ELF-1 (cell line): ENCODE measurements at places on chromosomes 13 and 19.
A peak's percentile ranks its signal among the peaks of the same experiment; 100 is the strongest.

GRCh38 chr13:43363156-43363953 is 340.0 kb downstream of the DNAJC15 start:
- no peak for DNase-seq

- DNase-seq: no peak
Observed at GRCh38 chr13:62320129-62321108, 904.8 kb upstream of the PCDH20 start.

- no peak for DNase-seq
Observed at GRCh38 chr19:36398571-36398970, 19.6 kb upstream of the ZFP14 start.

DNA sequence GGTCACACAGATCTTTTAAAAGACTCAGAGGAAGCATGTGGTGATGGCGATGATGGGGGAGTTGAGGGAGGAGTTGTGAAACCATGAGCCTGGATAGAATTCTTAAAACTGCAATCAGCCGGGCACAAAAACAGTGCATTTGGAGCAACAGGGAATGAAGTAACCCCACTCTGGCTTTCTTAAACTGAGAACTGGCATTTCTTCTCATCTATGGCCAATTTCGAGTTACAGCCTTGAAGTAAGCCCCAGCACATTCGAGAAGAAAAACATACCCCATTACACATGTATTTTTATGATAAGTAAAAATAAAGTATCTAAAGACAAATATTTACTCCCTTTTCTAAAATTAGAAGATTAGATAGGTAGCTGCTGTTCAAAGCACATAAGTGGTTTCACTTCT is 70.1 kb downstream of the DCLK1 start:
- no peak for DNase-seq

DNA sequence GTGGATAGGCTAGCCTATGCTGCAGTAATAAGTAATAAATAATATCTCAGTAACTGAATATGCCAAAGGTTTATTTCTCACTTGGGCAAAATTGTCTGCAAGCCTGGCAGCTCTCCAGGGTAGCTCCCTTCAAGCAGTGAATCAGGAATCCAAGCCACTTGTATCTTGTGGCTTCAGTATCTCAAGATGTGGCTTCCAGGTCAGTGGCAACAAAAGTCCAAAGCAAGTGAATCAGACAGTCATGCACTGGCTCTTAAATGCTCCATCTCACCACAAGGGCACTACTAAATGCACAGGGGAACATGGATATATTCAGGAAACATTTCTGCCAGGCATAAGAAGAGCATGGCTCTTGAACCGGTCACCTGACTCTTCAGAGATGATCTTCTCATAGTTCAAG is 126.3 kb downstream of the KCTD12 start:
- no peak for DNase-seq

DNA sequence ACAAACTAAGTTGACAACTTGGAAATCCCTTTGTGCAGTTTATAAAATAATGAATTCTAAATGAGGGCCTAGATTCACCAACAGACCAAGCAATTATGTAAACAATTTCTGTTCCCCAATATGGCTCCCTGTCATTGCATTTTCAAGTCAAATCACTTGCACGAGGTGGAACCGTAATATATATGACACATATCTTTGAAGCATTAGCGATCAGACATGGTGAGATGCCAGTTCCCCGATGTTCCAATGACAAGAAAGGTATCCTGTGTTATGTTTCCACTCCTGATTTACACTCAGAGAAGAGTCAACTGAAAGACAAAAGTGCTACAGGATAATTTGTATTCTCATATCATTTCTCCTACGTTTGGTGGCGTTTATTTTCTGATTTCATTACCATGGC is 108.5 kb upstream of the TDRD3 start:
- DNase-seq: no peak

GRCh38 chr13:98216711-98217285 is 39.7 kb upstream of the RNF113B start:
- DNase-seq: no peak

GRCh38 chr19:11168568-11168967 is 13.0 kb upstream of the SPC24 start:
- DNase-seq: no peak

GRCh38 chr13:91167706-91168385 is 179.6 kb upstream of the MIR17HG start:
- DNase-seq: no peak

GRCh38 chr19:47272448-47273312 is 2.0 kb upstream of the INAFM1 start:
- peak; percentile 38 for DNase-seq

DNA sequence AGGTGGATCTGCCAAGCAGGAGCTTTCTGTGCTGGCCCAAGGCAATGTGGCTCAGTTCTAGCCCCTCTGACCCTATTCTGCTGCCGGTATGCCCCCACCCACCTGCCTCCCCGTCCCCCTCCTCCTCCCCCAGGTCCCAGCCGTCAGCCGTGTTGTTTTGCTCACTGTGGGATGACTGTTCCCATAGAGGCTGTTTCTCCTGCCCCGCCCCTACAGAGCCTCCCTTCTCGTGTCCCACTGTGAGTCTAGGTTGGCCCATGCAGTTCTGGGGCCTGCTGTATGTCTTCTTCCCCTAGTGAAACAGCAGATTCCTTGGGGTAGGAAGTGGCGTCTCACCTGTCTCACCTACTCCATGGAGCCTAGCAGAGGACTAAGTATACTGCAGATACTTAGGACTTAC is 48.8 kb downstream of the ATP11A start:
- DNase-seq: no peak

- no peak for DNase-seq
Observed at GRCh38 chr13:49053215-49053614, 77.5 kb downstream of the FNDC3A start.

- no peak for DNase-seq
Observed at GRCh38 chr13:112145551-112146360, 78.8 kb downstream of the SOX1 start.
